Osteoblast (primary cell): ENCODE measurements at places on chromosomes 5 and 9. TPM values are rescaled to one million over a fixed set of nuclear protein-coding genes. Genes with fewer than 3 reads are reported as not detected.

DNA sequence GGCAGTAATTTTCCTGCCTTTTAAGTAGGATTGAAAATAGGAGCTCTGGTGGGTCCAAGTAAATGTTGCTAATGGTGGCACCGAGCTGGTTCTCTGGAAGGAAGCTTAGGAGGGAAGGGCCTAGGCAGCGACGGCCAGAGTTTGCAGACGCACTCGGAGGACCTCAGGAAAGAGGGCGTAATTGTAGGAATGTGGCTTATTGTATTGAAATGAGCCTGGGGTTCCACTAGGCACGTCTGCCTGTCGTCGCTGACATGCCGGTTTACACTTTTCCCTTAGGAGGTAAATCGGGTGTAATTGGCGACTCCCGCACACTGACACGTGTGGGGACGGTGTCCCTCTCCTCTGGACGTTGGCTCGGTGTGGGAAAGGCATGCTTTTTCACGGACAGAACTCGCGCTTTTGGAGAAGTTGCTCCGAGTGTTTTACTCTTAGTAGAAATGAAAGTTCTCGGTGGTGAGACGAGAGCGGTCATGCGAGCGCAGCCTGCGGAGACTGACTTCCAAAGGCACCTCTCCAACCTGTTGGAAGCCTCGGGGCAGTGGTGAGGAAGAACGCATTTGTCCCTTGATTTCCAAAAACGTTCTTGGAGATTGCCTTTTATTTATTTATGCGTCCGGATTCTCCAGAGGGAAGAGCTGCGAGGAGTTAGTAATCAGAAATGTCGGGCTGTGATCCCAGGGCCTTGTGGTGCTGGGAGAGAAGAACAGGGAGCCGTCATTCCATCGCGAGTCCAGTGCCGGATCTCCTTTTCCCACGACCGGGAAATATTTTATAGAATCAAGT is 1.3 kb downstream of the NR4A3 start:
- DNase-seq, result peak; percentile 97

GRCh38 chr9:79988126-79988525 is 416.4 kb downstream of the TLE4 start:
- peak; percentile 15 for DNase-seq

- DNase-seq, result no peak
Observed at GRCh38 chr5:86971034-86971571, 296.6 kb upstream of the RASA1 start.

GRCh38 chr5:125375143-125375542 is 628.7 kb upstream of the ZNF608 start:
- no peak for DNase-seq

DNA sequence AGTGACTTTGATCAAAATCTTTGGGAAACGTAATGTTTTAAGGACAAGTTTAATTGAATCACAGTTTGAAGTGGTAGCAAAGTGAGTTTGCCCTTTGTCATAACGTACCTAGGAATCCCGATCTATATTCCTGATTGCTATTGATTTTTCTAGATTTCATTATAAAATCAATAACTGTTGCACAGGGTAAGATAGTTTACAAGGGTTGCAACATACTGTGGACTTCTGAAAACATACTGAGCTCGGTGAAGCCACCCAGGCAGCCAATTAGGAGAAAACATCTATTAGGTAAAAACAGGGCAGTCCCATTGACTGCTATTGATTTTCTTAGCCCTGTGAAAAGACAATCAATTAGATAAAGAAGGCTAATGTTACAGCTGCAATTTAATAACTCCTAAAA is 659.9 kb downstream of the ISL1 start:
- DNase-seq, result no peak

DNA sequence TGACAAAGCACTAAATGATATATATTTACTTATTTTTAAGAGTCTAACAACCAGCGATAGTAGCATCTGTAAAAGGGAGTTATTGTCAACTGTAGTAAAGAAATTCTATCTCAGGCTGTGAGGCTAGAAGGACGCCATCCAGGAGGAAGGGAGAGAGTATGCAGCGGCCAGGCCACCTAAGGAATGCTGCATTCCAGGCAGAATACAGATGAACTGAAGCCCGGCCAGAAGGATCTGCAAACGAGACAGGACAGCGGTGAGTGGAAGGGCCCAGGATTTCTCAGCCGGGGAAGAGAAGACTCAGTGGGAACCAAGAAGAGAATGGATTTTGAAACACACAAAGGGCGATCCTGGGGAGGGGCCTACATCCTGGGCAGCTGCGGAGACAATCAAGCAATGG is 7.4 kb downstream of the RETREG1 start:
- DNase-seq, result no peak

GRCh38 chr5:100827481-100827889 is 75.6 kb downstream of the ST8SIA4 start:
- DNase-seq, result no peak

- DNase-seq, result peak; percentile 71
Observed at GRCh38 chr9:87714819-87715218, 11.1 kb upstream of the CTSL start.

DNA sequence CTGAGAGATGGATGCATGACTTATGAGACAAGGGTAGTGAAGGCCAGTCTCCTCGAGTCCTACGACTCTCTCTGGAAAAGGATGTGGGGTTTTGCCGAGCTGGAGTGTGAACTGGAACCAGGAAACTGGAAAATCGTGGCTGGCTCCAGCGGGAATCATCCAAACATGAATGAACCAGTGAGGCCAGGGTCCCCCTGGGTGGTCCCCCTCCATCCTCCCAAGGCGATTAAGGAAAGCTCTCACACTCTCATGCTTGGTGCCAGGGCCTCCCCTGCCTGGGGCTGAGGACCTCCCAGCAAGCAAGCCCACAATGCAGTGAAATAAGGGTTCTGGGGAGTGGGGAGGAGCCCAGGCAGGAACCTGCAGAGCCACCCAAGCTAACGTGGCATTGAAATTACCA is 9.6 kb upstream of the AMBP start:
- DNase-seq, result no peak

DNA sequence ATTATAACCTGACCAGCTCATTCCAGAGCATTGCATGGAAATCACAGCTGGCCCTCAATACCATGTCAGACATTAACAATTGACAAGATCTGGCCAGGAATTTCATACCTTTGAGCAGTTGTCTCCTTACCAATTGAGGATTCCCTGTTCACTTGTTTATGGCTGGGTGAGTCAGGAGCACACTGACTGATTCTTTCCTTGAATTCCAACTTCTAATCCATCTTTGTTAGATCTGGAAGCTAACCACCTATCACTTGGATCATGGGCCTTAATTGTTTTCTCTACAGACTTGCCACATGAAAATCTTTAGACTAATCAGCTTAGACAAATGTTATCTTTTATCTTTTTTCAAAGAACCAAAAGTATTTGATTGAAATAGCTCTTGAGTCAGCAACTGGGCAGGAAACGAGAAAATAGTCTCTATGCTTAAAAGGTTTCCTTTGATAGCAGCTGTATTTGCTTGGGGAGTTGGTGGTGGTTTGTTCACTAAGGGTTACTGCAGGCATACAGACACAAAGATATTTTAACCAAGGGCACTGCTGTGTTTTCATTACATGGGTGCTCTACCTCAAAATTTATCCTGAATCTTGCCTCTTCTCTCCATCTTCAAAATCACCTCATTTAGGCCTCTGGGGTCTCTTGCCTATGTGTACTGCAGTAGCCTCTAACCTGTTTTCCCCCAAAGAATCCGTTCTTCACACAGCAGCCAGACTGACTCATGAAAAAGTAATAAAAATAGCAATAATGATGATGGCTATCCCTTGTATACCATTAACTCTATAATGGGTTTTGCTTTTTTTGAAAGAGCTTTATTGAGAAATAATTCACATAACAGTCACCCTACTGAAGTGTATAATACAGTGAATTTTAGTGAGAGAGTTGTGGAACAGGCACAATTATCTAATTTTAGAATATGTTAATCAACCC is 197.0 kb upstream of the NMUR2 start:
- DNase-seq, result no peak

- DNase-seq, result no peak
Observed at GRCh38 chr5:87877495-87877894, 391.1 kb downstream of the TMEM161B start.

DNA sequence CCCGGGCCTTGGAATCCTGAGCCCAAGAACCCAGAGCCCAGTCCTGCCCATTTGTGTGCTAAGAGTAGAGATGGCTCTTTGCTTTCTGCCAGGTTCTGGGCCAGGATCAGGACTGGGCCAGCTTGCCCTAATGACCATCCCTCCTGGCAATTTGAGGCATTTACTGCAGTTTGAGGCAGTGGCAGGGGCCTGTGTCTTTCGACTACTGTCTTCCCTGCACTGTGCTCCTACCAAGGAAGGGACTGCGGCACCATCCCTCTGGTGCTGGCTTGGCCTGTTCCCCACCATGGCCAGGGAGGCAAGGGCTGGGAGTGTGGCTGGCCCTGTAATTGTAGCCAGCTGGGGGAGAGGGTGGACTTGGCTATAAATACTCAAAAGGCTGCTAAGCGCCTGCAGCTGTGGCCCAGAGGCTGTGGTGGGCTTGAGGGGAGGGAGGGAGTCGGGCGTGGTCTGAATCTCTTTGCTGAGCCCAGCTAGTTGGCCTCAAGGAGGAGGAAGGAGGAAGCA is 4.6 kb downstream of the ENHO start:
- peak; percentile 47 for DNase-seq

GRCh38 chr9:69243116-69243515 is 69.0 kb downstream of the TJP2 start:
- DNase-seq, result no peak

DNA sequence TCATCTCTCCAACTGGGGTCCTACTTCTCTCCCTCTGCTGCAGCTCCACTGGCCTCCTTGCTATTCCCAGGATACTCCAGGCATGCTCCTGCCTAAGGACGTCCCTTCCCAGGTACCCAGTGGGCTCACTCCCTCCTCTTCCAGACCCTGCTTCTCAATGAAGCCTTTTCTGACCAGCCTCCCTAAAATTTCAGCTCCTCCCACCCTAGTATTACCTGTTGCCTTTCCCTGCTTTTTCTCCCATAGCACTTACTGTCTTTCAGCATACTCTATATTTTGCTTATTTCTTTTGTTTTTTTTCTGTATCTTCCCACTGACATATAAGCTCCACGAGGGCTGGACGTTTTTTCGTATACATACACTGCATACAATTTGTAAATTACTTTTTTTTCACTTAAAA is 26.1 kb upstream of the FSTL4 start:
- DNase-seq, result no peak

DNA sequence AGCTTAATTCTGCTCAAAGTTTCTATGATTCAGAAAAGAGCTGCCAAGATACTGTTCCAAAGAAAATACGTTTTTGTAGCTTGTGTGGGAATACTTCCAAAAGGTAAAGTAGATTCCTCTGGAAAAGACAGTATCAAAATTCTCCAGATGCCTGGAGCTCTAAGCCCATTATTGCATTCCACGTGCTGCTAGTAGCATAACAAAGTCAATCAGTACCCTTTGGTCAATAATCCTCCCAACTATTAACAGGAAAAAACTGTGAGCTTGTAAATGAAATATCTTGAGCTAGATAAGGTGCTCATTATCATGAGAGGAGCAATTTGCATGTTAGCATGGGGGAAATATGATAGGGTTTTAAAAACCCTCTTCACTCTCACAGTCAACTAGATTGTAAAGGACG is 229.5 kb upstream of the TYRP1 start:
- no peak for DNase-seq

DNA sequence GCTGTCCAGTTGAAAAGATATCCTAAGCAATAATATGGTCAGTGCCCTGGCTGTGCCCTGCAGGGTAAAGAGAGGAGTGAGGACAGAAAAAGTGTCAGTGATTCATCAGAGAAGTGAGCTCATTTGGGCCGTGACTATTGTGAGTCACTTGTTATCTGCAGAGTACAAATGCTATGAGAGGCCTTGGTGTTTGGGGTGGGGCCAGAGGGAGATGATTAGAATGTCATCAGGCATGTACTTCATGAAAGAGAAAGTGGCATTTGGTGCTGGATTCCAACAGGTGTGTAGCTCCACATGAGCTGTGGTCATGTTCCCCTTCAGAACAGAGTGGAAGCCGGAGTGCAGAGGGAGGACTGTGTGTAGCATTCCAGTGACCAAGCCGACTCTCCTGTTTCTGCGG is 174.1 kb downstream of the KDM4C start:
- peak; percentile 49 for DNase-seq

- DNase-seq, result no peak
Observed at GRCh38 chr5:127723571-127723970, 20.4 kb downstream of the CCDC192 start.

DAPK1 gene
- 42.7 and 55.4 TPM in 2 replicates for total RNA-seq

GARIN3 gene
- not detected in 2 replicates for total RNA-seq

CTNNA1 gene
- total RNA-seq, result 432 and 448 TPM in 2 replicates

THBS4 gene
- 0.29 and 0.36 TPM in 2 replicates for total RNA-seq

GPR151 gene
- total RNA-seq, result not detected in 2 replicates

CATSPER3 gene
- total RNA-seq, result 0.29 and 0.36 TPM in 2 replicates

DDX4 gene
- total RNA-seq, result under 0.01 TPM in 1 of 2 replicates, not detected in the other

IL13 gene
- under 0.01 TPM in 1 of 2 replicates, not detected in the other for total RNA-seq

SLC36A1 gene
- 19.5 and 22.7 TPM in 2 replicates for total RNA-seq

MYOZ3 gene
- total RNA-seq, result under 0.01 TPM in 1 of 2 replicates, not detected in the other

SLCO6A1 gene
- not detected in 2 replicates for total RNA-seq

TGFBI gene
- total RNA-seq, result 1,700 and 2,120 TPM in 2 replicates

CDH9 gene
- not detected in 2 replicates for total RNA-seq

TTC39B gene
- 14.1 and 18.5 TPM in 2 replicates for total RNA-seq

SETD9 gene
- total RNA-seq, result 11.2 and 13.6 TPM in 2 replicates

TMEM252 gene
- not detected in 2 replicates for total RNA-seq

DAB2 gene
- 277 and 296 TPM in 2 replicates for total RNA-seq
